Esophagus squamous epithelium (tissue), 5 donors: ENCODE measurements at places on chromosomes 7 and 10. TPM values are rescaled to one million over a fixed set of nuclear protein-coding genes. Genes with fewer than 3 reads are reported as not detected.

The PRKCQ gene
- 0.76 TPM for total RNA-seq

- DNase-seq, result no peak
These were observed 45.4 kb downstream of the VIM start for GRCh38 chr10:17273403-17273802.

- DNase-seq, result no peak
These were observed 74.4 kb upstream of the TCF7L2 start for GRCh38 chr10:112875476-112876267.

DNA sequence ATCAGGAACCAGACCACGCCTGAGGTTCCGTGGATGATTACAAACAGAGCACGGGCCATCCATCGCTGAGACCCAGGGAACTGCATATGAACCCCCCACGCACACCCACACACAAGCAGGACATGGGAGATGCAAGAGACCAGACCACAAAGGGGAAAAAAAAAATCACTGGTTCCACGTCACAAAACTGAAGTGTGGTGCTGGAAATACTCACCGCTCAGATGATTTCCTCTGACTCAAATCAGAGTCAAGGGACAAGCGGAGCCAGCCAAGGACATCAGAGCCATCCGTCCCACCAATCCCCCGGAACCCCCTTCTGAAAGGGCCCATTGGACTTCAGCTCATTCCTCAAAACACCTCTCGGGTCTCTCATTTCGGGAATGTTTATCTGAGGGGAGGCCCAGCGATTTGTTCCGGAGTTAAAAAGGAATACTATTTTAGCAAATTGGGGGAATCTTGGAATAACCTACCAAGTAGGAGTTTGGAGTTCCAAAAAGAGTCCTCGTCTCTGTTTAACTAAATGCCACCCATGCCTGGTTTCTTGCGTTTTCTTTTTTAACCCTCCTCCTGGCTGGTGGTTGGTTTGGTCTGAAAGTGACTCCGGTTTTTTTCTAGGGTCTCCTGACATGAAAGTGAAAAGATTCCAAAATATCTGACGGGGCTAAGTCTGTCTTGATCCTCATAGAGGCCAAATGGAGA, 15.0 kb downstream of the SNX8 start:
- DNase-seq, result no peak

The SUN3 gene
- not detected for total RNA-seq

DNA sequence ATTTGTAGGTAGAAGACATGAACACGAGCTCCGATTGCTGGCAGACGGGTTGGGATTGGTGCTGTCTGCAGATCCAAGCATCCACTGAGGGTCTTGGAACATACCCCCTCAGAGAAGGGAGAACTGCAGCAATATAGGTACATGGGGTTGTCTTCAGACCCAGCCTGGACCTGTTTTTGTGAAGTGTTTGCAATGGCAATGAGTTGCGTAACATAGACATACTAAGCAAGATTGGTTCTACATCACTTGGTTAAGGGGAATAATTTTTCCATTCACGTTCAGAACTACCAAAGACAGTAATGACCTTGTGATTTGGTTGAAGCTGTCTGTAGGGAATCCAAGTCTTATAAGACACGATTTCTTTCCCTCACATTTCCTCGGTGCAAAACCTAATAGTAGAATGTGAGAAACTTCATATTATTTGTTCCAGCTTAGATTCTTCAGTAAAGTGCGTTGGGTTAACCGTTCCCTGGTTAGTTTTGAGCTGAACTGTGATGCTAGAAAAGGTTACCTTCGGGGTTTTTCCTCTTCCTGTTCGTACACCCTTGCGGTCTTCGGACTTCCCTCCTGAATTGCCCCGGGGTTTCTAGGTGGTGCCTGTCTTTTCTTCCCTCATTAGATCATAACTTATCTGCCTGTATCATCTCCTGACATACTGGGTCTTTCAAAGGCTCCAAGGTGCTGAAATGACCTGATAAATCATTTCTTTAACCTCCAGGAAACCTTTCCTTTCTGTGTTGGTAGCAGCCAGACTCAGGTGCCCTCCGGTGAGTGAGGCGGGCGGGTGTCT, 14.4 kb downstream of the PROSER2 start:
- no peak for DNase-seq
